Activated CD4-positive, alpha-beta memory T cell treated with anti-CD3 and anti-CD28 coated beads for 36 hours (primary cell): ENCODE measurements at places on chromosomes 3 and 15. TPM values are rescaled to one million over a fixed set of nuclear protein-coding genes. Genes with fewer than 3 reads are reported as not detected.

DNA sequence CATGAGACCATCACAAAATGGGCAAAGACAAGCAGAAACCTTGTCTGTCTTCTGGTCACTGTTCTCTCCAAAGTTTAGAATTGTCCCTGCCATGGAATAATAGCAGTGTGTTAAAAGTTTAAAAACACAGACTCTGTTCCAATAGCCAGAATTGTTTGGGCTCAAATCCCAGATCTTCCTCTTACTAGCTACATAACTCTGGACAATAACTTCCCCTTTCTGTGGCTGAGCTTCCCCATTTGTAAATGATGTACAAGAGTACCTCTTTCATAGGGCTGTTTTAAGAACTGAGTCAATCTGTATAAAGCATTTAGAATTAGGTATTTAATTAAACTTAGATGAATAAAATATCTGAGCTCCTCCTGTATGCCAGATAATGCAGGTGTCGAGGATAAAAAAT, 623.0 kb downstream of the NTRK3 start:
- DNase-seq, result no peak

DNA sequence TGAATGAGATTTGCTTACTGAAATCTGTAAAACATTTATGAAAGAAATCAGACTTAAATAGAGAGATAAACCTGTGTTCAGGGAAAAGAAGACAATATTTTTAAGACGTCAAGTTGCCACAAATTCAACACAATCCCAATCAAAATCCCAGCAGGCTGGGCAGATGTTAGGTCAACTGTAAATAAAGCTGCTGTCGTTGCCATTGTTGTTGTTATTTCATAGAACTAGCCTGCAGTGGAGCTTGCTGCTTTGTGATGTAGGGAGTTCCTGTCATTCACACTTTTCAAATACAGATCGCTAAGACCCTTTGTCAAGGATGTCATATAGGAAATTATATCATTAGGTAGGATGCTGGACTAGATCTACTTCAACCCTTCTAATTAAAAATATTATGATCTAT, 123.1 kb downstream of the NEO1 start:
- no peak for DNase-seq

DNA sequence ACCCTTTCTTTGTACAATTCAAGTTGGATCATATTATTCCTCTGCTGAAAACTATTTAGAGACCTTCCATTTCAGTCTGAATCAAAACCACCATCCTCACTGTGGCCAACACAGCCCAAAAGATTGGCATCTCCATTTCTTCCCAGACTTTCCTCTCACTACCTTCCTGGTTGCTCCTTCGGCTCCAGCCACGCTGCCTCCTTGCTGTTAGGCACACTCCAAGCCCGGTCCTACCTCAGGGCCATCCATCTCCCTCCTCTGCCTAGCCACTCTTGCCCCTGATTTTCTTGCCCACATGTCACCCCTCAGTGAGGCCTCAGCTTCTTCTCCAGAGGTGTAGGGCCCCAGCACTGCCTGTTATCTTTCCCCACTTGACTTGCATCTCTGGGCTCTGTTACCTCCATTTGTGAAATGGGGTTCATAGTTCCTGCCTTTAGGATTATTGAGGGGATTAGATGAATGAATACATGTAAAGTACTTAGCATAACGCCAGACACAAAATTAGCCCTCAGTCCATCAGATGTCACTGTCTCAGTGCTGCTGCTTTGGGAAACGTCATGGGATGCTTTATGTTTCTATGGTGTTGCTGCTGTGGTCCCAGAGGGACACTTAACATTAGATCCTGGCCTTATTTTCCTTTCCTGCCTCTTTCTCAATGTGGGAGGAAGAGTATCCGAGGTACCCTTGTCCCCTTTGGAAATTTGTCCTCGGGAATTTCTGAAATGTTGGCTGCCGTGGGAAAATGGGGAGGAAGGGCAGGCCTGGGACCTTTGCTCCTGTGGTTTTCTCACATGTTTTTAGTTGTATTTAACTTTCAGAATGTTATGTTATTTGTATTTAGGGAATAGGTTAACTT, 31.3 kb downstream of the SNRK start:
- DNase-seq, result no peak

DNA sequence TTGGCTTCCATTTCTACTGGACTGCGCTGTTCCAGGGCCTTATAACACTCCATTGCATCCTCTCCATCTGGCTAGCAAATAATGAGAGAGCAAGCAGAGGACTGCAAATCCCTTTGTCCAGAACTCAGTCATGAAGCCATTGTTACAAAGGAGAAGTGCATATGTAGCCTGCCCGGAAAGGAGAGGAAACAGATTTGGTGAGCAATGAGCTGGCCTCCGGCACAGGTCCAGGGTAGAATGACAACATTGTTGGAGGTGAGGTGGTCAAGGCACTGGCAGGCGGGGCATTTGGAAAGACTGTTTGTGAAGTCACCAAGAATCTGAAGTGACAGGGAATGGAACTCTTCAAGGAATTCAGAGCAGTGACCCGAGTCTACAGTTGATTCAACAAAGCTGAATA, 25.0 kb upstream of the ATP1B3 start:
- DNase-seq, result no peak

The TTLL13 gene
- total RNA-seq, result 0.73 TPM

DNA sequence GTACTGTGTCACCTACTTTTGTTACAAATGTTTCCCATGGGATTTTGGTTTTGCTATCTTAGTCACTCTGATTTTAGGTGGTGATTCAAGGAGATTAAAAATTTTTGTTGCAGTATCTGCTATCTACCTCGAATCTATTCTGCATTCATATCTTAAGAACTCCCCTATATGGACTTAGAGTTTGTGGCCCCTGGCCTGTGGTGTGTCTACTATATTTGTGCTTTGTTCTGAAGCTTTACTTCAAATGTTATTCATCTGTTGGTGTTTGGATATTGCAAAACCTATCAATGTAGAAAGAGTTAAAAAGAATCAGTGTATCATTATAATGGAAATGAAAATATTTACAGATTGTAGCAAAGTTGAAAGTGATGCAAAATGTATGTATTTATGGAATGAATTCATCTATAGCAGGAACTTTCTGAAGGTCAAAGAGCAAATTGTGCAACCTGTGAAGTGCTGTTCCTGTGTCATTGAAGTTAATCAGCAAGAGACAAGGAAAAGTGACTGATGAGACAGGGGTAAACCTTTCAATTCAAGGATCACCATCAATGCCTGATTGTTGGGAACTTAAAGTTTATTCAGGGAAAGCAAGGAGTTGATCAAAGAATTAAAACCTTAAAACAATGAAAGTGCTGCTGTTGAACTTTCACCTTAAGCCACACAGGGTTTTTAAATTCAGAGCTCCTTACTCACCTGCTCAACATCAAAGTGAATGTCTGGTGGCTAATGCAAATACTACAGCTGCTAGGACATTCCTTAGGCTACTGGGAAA, 71.0 kb downstream of the SLMAP start:
- DNase-seq, result no peak

The BAHD1 gene
- 18.8 TPM for total RNA-seq

DNA sequence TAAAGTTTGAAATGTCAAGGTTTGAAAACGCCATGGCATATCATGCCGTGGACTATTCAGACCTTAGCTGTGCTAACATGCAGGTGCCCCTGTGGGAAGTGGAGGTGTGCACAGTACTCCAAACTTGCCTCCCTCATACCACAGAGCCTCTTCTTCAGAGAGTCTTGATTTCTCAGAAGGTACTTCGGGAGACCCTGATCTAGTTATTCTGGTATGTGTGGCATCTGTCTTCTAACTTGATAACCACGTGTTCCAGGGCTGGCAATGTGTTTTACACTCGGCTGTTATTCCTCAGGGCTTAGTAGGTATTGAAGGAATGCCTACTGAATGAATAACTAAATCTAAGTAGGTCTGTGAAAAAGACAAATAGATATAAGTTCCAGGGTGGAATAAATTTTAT, 309.9 kb downstream of the CLSTN2 start:
- no peak for DNase-seq

DNA sequence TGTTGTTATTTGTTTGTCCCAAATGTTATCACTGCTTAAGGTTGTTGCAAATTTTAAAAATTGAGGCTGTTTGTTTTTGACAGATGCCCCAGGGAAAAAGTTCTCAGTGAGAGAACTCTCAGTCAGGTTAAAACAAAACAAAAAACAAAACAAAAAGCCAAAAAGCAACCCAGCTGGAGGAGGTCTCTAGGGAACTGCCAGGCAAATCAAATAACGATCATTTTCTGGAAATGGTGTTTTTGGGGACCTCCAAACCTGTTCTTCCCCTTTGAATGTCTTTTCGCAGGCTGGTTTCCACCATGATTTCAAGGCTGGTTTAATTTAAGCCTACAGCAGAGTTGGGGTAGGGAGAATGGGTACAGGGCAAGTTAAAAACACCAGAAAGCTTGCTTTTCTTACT, 27.2 kb downstream of the SPINK8 start:
- no peak for DNase-seq

DNA sequence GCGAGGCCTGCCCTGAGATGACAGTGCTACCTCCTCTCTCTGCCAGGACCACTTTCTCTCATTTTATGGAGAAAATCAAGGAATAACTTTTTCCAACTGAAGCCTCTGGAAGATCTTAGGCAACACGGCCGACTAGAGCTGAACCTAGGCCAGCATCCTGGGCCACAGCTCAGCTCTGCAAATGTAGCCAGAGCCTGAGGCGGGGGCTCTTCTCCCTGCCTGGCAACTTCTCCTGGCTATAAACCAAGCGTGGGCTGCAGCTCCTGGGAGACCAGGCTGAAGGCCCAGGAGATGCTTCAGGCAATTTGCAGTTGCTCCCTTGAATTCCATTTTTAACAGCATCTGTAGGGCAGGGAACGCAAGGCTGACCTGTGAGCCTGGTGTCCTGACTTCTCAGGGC, 74.9 kb downstream of the CEMIP start:
- no peak for DNase-seq

The EEFSEC gene
- 16.1 TPM for total RNA-seq

- DNase-seq, result no peak
Observed at GRCh38 chr15:37758412-37758811, 176.0 kb upstream of the TMCO5A start.

GRCh38 chr3:76107935-76108570, 322.7 kb upstream of the ZNF717 start:
- DNase-seq, result no peak

The LTF gene
- total RNA-seq, result not detected

GRCh38 chr3:189744235-189744634, 113.0 kb downstream of the TP63 start:
- no peak for DNase-seq

GRCh38 chr3:24373198-24373959, 121.3 kb downstream of the THRB start:
- DNase-seq, result no peak

The IQCF5 gene
- total RNA-seq, result not detected

DNA sequence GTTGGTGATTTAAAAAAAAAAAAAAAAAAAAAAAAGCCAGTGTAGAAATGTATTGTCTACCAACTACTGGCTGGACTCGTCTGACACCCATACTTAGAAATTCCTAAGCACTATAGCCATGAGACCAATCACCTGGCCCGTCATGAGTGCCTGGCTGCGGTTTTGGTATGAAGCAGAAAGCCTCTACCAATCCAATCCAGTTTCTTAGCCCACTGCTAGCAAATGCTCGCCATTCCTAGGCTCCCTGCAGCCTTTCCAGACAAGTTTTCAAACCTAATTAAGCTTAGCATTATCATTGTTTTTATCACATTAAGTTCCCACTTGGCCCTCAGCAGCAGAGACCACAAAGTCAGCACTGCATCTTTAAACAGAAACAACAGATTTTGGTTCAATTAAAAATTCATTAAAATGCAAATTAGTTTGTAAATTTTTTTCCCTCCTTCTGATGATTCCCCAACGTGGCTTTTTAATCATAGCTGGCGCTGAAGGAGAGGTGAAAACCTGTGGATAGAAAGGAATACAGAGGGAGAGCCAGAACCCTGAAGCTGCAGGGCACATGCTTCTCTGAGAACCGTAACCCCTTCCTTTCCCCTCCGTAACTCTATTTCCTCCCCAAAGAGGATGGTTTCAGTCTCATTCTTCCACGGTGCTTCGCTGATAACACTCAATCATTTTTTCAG, 32.2 kb upstream of the ST8SIA2 start:
- DNase-seq, result no peak

The SPSB4 gene
- not detected for total RNA-seq
